Renal pelvis (tissue), 12 donors: ENCODE measurements at places on chromosomes 5 and 9.
A peak's percentile ranks its signal among the peaks of the same experiment; 100 is the strongest.

DNA sequence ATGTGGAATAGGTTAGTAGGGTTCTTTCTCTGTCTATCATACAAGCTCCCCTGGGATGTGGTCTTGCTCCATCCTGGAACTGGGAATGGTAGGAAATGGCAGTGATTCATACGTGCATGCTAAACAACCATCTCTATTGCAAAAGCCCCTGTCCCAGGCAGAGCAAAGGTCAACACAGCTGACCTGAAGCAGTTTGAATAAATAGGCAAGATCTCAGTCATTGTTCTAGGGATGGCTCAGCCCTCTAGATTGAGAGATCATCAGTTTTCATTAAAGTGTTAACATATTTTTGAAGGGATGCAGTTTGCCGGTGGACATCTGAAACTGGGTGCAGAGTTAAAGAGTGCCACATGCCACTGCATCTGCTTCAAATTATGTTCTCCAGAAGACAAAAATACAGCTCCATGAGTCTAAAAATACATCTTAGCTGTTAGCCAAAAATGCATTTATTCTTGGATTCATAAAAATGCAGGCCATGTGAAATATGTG is 224.1 kb downstream of the ESM1 start:
- DNase-seq, result no peak

DNA sequence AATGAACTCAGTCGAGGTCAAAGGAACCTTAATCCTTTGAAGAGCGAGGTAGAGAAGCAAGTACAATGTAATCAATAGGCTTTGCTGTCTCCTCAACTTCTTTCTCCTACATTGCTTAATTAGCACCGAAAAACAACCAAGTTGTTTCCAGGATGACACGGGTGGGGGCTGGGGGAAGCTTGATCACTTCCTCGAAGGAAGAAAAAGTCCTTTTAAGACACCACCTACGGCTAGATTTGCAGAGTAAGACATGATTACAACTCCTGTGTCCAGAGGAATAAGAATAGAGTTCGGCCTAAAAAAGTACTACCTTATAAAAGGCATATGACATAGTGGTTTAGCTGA is 811 bp upstream of the ARRDC3 start:
- peak; percentile 31 for DNase-seq

GRCh38 chr9:73059247-73059646 is 92.4 kb upstream of the ANXA1 start:
- DNase-seq, result no peak

GRCh38 chr9:113990570-113990907 is 87.6 kb downstream of the AMBP start:
- DNase-seq, result no peak

GRCh38 chr9:31674264-31674663 is 710.2 kb upstream of the ACO1 start:
- no peak for DNase-seq

DNA sequence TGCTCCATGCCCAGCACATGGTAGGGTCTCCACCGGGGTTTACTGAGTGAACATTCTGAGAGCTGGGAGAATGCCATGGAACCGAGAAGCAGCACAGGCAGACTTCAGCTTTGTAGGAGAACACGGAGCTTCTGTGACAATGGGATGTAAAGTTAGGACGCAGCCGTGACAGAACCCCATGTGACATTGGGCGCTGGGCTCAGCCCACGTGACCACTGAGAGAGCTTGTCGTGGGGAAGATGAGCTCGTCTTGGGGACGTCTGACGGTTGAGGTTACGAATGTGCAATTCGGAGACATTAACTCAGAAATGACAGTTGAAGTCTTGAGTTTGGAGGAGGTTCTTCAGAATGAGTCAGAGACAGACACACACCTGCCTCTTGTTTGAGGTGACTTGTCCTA is 13.5 kb downstream of the SDHA start:
- no peak for DNase-seq

DNA sequence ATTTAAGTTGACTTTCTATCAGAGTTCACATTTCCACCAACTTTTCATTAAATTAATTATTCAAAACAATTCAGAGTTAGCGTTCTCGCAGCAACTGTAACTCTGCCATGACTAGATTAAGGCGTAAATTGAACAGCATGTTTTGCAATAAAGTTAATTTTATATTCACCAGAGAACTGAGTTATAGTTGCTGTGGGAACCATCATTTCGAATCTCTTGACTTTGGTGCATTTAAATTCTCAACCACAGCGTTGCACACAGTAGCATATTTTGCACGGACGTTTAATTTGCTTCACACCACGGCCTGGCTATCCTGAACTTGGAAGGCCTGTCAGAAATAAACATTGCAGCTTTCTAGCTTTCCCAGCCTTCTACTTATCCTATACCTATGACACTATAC is 144.3 kb upstream of the WWC1 start:
- no peak for DNase-seq

GRCh38 chr5:31655491-31655890 is 16.6 kb downstream of the PDZD2 start:
- no peak for DNase-seq

DNA sequence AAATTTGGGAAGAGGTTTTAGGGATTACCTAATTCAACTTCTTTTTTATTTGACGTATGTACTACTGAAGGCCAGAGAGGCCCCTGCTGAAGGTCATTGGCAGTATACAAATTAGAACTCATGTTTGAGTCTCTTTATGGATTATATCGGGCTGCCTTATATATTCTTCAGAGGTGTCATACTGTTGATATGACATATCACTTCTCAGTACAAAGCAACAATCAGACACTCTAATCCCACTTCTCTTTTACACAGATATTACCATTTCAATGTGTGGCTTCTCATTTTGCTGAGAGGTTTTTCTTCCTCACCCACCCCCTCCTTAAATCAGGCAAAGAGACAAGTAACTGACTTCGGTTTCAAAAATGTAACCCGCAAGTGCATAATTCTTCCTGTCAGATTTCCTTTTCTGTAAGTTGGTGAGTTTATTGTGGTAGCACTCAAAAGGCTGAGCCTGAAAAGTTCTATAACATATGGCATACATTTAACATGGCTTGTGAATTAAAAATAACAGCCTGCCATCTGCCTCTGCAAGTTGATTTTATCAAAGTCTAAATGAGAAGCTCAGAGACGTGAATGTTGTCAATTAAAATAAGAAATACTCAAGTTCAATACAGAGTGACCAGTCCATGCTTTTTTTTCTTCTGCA is 163.6 kb upstream of the RORB start:
- no peak for DNase-seq

- DNase-seq, result no peak
Measured at GRCh38 chr5:62568143-62568542, 10.5 kb upstream of the LRRC70 start.

DNA sequence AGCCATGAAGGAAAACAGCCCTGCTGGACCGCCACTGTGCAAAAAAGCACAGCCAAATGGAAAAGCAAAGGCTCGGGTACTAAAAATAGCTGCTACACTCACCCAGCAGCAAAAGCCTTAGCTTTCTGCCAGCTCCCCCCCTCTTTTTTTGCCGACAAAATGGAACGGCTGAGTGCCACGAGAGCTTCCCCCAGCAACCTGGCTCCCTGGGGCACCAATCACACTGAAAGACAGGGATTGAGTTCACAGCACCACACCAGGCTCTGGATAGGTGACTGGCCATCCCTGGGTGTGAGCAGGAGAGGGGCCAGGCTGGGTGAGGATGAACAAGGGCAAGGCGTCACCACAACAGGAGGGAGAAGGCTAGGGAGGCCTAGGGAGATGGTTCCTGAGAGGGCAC is 66.7 kb downstream of the SIL1 start:
- no peak for DNase-seq

DNA sequence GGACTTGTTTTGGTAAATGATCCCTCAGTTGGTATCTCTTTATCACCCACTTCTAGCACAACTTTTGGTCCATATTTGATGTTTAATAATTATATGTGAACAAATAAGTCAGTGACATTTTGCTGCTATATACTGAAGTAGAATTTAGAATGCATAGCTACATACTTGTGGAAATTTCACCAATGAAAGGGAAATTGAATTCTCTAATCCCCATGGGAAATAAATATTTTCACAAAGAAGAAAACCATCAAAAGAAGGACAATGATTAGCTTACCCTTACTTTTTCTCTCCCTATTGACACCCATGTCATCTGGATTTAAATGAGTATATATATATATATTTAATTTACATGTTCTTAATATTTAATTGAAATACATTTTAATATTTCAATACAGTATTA is 94.3 kb upstream of the DAB2 start:
- no peak for DNase-seq

DNA sequence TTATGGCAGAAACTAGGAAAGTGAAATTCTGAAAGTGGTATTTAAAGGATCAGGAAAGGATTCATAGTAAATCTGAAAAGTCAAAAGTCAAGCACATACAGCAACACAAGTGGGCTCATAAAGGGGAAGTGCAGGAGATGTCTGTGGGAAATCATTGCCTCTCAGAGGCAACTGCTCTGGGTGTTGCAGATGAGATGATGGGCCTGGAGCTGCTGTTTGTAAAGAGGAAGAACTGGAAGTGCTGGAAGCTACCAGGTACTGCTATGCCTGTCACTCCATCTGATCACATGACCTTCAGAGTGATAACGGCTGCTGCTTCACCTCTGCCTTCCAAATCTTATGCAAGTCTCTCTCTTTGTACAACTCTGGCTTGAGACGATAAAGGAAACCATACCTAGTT is 55.9 kb downstream of the ADRB2 start:
- DNase-seq, result no peak

GRCh38 chr9:82021198-82021597 is 32.6 kb downstream of the SPATA31D1 start:
- DNase-seq, result no peak

GRCh38 chr5:82735160-82735789 is 341.9 kb downstream of the TMEM167A start:
- DNase-seq, result no peak

DNA sequence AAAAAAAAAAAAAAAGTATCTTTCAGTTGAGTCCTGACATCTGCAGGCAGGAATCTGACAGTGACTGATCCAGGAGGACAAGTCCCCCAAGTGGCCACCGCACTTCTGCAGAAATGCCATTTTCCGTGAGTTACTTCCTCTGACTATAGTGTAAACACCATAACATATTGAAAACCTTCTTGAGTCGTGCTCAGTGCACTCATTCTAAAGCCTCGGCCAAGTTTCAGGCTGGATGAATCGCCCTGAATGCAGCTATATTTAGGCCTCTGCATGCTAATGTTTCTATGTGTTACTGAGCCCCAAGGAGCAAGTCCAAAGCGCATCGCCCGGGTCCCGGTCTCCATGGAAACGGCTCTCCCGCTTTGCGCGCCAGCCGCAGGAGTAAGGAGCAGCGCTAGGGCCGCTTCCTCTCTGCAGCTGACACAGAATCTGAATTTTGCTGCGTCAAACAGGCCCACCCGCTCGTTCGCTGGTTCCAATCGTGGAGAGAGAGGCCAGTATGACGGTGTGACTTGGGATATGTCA is 335.4 kb downstream of the MSX2 start:
- peak; percentile 50 for DNase-seq

DNA sequence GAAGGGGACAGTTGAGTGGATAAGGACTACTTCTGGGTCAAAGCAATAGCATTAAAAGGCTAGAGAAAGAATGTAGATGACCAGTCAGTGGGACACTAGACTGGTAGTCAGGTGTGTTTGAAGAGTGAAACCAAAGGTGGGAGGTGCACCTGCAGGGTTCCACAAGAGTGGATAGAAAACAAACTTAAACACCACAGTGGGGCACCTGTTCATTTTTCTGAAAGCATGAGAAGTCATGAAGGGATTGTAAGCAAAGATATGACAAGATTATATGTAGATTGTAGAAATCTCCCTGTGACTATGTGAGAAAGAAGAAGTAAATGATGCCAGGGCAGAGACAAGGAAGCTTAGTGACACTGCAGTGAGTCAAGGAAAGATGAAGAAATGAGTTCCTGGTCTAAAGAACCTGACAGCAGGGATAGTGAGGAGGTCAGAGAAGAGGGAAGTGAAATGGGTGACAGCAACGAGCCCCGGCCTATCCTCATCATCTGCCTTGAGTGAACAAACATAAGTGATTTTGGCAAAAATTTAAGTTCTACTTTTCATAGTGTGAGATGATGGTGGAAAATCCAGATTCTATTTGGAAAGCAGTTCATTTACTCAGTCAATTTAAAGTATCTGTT is 296.9 kb downstream of the TLE4 start:
- no peak for DNase-seq

GRCh38 chr9:134210908-134211810 is 46.8 kb upstream of the RNU6ATAC start:
- no peak for DNase-seq

GRCh38 chr5:170736966-170737365 is 46.6 kb upstream of the GABRP start:
- DNase-seq, result no peak
